Brain (organoid and tissue), 16 donors: ENCODE measurements at places on chromosomes 1 and 21. TPM values are rescaled to one million over a fixed set of nuclear protein-coding genes. Genes with fewer than 3 reads are reported as not detected.

DNA sequence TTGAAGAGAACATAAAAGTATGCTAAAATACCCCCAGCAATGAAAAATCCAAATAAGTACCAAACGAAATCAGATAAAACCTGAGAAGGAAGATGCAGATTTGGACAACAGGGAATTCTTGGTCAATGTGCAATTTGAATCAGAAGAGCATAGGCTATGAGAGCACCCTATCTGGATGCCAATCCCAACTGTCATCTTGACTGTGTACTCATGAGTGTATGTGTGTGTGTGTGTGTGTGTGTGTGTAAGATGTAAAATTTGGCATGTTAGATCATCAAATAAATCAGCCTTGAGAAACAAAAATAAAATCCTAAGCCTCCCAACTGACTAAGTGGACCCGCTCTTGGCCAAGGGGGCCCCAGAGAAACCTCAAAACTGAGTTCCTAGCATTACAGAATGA, 18.0 kb upstream of the SPRR2G start:
- no peak for DNase-seq

GRCh38 chr1:225435957-225436392, 8.1 kb upstream of the LBR start:
- DNase-seq: no peak

DNA sequence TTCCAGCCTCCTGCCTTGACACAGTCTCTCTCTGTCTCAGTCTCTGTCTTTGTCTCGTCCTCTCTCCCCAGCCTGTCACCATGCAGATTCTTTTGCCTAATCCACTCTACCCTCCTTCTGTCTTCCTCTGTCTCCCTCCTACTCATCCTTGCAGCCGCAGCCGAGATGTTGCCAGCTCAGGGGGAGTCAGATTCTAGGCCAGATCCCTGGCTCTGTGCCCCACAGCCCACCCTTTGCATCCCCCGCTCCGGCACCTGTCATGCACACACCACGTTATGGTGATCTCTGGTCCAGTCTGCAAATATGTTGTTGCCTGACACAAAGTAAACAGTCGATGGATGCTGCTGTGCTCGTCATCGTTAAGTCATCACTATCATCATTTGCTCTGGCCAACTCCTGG, 35.5 kb upstream of the IGSF21 start:
- peak; percentile 42 for DNase-seq

Gene IL24
- not detected for polyA plus RNA-seq

GRCh38 chr1:159430985-159431384, 1.0 kb upstream of the OR10J4 start:
- no peak for DNase-seq

- no peak for DNase-seq
These were observed 837 bp downstream of the NDUFS5 start for GRCh38 chr1:39026866-39027507.

DNA sequence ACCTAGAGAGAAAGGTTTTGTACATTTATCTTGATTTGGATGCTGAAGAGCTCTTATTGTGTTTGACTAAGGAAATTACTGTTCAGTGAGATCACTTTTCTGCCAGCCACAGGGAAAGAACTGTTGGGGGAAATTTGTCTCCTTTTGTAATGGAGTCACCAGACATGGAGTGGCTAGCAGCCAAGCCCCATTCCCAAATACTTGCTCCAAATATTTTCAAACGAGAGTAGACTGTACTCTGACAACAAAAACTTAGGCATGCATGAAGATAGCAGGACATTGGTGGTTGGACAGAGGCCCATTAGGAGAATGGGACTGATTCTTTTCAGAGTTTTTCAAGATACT, 21.1 kb downstream of the IPO9 start:
- DNase-seq: peak; percentile 43

Gene CD1B
- polyA plus RNA-seq: not detected

Gene IL19
- not detected for polyA plus RNA-seq

- no peak for DNase-seq
These were observed 50.7 kb downstream of the ZNF684 start for GRCh38 chr1:40582116-40582515.

GRCh38 chr1:54010415-54011117, 7.4 kb downstream of the LDLRAD1 start:
- DNase-seq: no peak

- peak; percentile 99 for DNase-seq
These were observed at the start of gene PPOX for GRCh38 chr1:161165742-161166668. TSS of gene PPOX (plus strand) at chr1:161166426. CDS start at chr1:161166848, 422 bp downstream.

GRCh38 chr1:112666946-112667345, 7.5 kb upstream of the MOV10 start:
- DNase-seq: no peak
